ENCODE measurements at places on chromosomes 2 and 18.

DNA sequence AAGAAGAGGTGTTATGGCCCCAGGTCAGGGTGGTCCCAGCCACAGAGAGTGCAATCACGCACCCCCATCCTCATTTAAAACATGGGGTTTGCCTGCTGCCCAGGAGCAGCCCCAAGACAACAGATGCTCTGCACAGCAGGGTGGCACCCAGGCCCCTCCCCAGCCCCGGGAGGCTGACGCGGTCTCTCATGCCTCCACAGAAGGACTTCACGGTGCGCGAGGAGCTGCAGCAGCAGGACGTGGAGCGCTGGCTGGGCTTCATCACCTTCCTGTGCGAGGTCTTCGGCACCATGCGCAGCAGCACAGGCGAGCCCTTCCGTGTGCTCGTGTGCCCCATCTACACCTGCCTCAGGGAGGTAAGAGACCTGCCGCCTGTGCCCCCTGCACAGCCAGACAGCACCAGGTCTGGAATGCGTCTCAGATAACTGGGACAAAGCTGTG is 133.7 kb downstream of the SMAD7 start:
- no peaks in the 10 kb centered on the region for H3K36me3 ChIP-seq
- no peaks in the 10 kb centered on the region for H3K27me3 ChIP-seq
- H3K27ac ChIP-seq, result no peak overlapping the region
- H3K4me3 ChIP-seq, result no peak overlapping the region
- no peaks in the 10 kb centered on the region for H3K4me1 ChIP-seq

DNA sequence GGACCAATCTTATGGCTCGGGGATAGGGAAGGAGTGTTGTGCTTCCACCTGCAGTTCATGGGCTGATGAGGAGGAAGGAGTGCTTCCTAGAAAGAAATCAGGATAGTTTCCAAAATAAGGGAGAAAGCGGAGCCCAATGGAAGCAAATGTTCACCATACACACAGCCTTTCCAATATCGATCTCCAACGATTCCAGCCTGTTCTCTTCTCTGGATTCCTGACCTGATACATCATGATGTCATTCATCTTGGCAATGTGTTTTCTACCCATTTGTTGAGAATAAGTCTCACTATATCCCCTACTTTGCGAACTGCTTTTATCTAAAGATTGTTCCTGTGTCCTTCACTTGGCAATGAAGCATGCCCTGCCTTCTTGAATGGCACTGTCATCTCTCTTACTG is 205.3 kb upstream of the SIX2 start:
- H3K27me3 ChIP-seq, result no peaks in the 10 kb centered on the region
- H3K36me3 ChIP-seq, result no peaks in the 10 kb centered on the region
- no peak overlapping the region for H3K4me3 ChIP-seq
- H3K4me1 ChIP-seq, result no peaks in the 10 kb centered on the region

DNA sequence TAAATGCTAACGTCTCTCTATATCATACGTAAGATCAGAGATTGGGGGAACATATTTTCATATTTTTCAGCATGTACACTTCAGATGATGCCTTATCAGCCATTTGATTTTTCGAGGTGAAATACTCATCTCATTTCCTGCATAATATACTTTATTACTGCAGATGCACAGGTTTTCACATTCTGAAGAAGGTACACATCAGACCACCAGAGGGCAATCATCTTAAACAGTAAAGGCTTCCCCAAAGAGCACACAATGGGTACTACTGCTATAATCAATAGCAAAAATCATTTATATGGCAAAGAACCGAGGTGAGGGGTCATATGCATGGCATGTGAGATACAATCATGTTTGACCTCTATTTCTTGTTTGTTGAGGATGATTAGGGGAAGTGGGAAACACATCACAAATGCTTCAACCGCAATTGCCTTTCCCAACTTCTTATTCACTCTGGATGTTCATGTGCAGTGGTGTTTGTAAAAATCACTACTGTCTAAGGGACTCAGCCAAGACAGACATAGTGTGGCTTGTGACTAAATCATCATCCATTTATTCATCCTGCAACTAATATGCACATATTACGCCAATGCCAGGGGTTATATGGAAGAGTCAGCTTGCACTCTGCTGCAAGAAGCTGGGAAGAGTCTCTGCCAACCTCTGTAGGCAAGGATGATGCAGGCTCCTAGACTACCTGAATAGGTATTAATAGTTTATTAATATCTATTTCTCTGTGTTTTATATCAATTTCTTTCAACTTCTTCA is 118.7 kb downstream of the EPB41L3 start:
- no peaks in the 10 kb centered on the region for H3K36me3 ChIP-seq
- H3K27me3 ChIP-seq, result no peaks in the 10 kb centered on the region
- H3K4me1 ChIP-seq, result no peaks in the 10 kb centered on the region
- no peak for DNase-seq

DNA sequence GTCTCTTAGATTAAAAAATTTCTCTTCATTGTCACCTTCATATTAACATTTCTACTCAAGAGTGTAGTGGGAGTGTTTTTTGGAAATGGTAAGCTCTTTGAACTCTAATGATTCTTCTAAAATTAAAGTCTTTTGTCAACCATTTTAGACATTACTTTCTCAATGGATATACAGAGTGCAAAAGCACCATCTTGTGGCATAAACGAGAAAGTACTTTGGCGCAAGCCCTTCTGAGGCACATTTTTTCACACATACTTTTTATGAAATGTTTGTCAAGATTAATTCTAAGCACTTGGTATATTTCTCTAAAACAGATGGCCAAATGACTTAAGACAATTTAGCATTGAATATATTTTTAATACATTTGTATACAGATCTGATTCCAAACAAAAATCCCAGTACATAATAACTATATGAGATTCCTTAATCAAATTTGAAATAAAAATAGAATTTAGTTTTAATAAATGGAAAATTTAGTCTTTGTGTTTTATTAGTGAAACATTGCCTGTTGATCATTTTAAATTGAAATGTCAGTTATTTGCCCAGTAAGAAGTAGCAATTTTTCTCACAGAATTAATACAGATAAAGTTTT is 63.3 kb upstream of the GALNT5 start:
- no peaks in the 10 kb centered on the region for H3K36me3 ChIP-seq
- H3K4me3 ChIP-seq, result no peak overlapping the region
- no peak for DNase-seq
- H3K4me1 ChIP-seq, result no peaks in the 10 kb centered on the region
- no peak overlapping the region for H3K27ac ChIP-seq

DNA sequence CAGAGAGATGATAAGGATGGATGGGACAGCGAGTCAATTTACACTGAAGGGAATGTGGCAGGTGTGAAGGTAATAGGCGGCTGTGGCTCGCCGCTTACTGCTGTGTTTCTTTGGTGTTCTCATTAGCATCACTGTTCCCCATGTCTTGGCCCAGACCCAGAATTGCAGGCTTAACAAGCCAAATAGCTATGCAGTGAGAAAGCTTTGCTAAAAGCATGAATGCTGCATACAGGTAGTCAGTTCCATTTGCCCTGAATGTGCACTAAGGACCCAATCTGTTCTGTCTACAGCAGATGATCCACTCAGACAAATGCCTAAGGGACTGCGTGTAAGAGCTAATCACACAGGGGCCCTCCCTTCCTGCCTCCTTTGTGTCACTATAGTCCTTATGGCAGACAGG is 262.6 kb downstream of the DCDC2C start:
- no peak overlapping the region for H3K27ac ChIP-seq
- no peaks in the 10 kb centered on the region for H3K27me3 ChIP-seq
- no peaks in the 10 kb centered on the region for H3K4me1 ChIP-seq

DNA sequence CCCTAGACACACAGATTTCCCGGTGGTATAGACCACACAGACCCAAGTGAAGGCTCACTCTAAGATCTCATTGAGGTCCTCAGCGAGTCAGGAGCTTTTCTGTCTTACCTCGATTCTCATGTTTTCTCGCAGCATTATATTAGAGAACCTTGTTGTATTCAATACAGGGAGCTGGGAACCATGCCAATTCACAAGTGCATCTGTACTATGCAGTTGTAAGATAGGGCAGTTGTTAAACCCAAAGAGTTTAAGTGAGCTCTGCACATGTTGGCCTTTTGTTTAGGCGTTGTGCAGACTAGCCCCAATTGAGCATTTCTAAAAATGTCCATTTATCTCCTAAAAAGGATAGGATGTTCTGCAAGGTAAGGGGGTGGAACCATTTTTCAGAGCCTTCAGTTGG is 59.6 kb downstream of the FEZ2 start:
- H3K4me1 ChIP-seq, result no peaks in the 10 kb centered on the region
- H3K36me3 ChIP-seq, result no peaks in the 10 kb centered on the region
- no peak overlapping the region for H3K4me3 ChIP-seq
- no peak for DNase-seq
- H3K27ac ChIP-seq, result no peak overlapping the region
- no peaks in the 10 kb centered on the region for H3K27me3 ChIP-seq

GRCh38 chr2:720842-721241 is 43.6 kb upstream of the TMEM18 start:
- H3K27me3 ChIP-seq, result no peaks in the 10 kb centered on the region
- no peak overlapping the region for H3K4me3 ChIP-seq
- no peak for DNase-seq

- DNase-seq, result no peak
- H3K4me1 ChIP-seq, result no peaks in the 10 kb centered on the region
- H3K4me3 ChIP-seq, result no peak overlapping the region
- H3K36me3 ChIP-seq, result peaks cover 6% of the 10 kb centered on the region
- H3K27me3 ChIP-seq, result no peaks in the 10 kb centered on the region
Observed at GRCh38 chr18:42028247-42028832, 73.3 kb downstream of the PIK3C3 start.

- DNase-seq, result no peak
- H3K36me3 ChIP-seq, result no peaks in the 10 kb centered on the region
- no peaks in the 10 kb centered on the region for H3K4me1 ChIP-seq
- H3K27ac ChIP-seq, result no peak overlapping the region
- no peak overlapping the region for H3K4me3 ChIP-seq
- H3K27me3 ChIP-seq, result no peaks in the 10 kb centered on the region
Observed at GRCh38 chr2:181836583-181836982, 54.9 kb upstream of the ITPRID2 start.

GRCh38 chr18:3667255-3668137 is 217.5 kb downstream of the TGIF1 start:
- no peak for DNase-seq
- H3K36me3 ChIP-seq, result no peaks in the 10 kb centered on the region
- no peak overlapping the region for H3K4me3 ChIP-seq
- H3K4me1 ChIP-seq, result peaks cover 8% of the 10 kb centered on the region

All from breast epithelium (tissue), 4 donors.